ENCODE measurements at places on chromosomes 2 and 18. TPM values are rescaled to one million over a fixed set of nuclear protein-coding genes. Genes with fewer than 3 reads are reported as not detected.
A peak's percentile ranks its signal among the peaks of the same experiment; 100 is the strongest.

- no peak for DNase-seq
These were observed 48.9 kb downstream of the POLR1A start for GRCh38 chr2:86056590-86057331.

GRCh38 chr2:202848813-202849212 lies 22.8 kb downstream of the ICA1L start:
- no peak for DNase-seq

- no peak for DNase-seq
These were observed 16.2 kb downstream of the MCEE start for GRCh38 chr2:71113843-71114242.

- no peak for DNase-seq
These were observed 216.8 kb upstream of the TANK start for GRCh38 chr2:160943414-160943813.

DNA sequence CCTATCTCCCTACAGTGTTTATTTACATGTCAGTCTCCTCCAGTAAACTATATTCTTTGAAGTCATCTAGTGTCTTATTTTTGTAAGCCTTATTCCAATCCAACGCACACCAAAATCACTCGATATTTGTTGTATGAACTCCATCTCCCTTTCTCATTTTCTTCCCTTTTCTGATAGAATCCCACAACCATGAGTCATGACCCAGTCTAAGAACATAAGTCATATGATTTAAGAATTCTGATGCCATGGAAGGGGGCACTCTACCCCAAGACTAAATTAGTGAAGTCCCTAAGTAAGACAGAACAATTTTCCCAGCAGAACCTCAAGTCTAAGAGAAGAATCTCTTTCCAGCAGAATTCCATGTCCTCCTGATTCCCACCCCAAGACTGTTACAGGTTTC lies 5.4 kb downstream of the CHMP3 start:
- no peak for DNase-seq

DNA sequence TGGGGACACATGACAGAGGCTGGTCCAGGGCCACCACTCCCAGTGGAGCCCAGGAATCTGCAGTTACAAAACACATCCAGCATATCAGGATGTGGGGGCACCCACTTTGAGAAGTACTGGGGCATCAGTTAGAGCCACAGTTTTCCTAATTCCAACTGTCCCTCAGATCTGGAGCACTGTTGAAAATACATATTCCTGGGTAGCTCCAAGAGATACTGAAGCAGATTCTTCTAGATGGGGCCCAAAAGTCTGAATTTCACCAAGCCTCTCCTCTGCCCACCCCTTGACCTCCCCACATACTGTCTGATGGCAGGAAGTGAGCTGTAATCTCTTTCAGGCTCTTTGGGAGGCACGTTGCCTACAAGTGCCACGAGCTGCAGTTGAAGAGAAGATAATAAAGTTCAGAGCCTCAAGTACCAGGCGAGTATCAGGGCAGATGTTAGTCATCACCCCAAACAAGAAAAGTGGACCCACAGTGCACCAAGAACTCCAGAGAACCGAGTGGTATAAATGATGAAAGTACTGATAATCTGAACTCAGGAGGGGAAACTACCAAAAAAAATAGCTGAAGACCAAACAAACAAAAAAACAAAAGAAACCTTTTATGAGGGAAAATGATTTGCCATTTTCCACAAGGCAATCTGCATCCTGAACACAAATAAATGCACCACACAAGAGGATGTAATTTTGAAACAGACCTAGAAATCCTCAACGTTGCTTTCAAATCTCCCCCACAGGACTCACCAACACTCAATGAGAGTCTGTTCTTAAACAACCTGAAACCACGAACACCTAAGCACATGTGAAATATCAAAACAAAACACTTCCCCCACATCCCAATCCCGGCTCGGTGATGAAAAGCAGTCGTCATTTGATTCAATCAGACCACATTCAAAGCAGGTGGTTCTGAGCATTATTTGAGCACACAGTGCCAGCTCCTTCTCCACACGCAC lies 98.7 kb downstream of the TCF4 start:
- peak; percentile 30 for DNase-seq

GRCh38 chr2:164560902-164561301 lies 60.4 kb downstream of the GRB14 start:
- no peak for DNase-seq

DNA sequence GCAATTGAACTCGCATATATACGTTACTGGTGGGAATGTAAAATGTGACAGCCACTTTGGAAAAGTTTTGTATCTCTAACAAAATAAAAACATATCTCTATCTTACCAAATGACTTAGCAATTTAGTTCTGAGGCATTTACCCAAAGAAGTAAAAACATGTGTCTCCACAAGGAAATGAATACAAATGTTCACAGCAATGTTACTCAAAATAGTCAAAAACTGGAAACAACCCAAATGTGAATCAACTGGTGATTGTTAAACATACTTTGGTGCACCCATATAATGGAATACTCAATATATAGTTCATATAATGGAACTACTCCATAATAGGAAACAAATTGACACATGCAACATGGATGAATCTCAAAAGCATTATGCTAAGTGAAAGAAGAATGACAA lies 70.4 kb upstream of the DNER start:
- no peak for DNase-seq

DNA sequence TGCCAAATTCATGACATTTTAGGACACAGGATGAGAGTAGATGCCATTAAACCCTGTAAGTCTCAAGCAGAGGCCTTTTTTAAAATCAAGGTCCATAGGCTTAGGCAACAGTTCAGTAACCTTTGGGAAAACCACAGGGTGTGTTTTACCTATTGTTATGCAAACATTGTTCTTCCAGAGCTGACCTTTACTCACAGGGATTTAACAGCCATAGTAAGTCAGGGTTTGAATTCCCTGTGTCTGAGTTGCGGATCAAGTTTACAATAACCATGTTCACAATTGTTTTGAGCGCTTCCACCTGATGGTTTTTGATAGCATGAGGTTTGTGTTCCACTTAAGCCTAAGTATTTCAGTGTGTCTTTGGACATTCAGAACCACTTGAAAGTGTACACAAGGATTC lies 160.1 kb upstream of the BOD1L2 start:
- no peak for DNase-seq

GRCh38 chr2:66641685-66642084 lies 206.8 kb downstream of the MEIS1 start:
- no peak for DNase-seq

DNA sequence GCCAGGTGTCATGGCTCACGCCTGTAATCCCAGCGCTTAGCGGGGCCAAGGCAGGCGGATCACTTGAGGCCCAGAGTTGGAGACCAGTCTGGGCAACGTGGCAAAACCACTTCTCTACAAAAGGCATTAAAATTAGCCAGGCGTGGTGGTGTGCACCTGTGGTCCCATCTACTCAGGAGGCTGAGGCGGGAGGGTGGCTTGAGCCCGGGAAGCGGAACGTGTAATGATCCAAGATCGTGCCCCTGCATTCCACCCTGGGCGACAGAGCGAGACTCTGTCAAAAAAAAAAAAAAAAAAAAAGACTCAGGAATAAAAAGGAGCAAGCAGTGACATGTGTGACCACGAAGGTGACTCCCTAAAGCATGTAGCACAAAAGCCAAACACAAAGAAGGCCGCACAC lies 50.1 kb upstream of the SALL3 start:
- no peak for DNase-seq

GRCh38 chr2:224966613-224967012 lies 75.7 kb downstream of the DOCK10 start:
- DNase-seq = no peak

DNA sequence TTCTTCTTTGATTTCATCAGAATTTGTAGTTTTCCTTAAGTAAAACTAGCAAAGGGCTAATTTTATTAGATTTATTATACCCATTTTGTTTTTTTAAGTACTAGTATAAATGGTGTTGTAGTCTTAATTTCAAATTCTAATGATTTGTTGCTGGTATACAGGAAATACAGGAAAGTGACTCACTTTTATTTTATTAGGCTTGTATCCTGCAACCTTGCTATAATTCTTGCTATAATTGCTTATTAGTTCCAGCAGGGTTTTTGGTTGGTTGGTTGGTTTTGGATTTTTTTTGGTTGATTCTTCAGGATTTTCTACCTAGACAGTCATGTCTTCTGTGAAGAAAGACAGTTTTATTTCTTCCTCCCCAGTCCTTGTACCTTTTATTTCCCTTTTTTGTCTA lies 110.6 kb upstream of the IL1R2 start:
- no peak for DNase-seq

DNA sequence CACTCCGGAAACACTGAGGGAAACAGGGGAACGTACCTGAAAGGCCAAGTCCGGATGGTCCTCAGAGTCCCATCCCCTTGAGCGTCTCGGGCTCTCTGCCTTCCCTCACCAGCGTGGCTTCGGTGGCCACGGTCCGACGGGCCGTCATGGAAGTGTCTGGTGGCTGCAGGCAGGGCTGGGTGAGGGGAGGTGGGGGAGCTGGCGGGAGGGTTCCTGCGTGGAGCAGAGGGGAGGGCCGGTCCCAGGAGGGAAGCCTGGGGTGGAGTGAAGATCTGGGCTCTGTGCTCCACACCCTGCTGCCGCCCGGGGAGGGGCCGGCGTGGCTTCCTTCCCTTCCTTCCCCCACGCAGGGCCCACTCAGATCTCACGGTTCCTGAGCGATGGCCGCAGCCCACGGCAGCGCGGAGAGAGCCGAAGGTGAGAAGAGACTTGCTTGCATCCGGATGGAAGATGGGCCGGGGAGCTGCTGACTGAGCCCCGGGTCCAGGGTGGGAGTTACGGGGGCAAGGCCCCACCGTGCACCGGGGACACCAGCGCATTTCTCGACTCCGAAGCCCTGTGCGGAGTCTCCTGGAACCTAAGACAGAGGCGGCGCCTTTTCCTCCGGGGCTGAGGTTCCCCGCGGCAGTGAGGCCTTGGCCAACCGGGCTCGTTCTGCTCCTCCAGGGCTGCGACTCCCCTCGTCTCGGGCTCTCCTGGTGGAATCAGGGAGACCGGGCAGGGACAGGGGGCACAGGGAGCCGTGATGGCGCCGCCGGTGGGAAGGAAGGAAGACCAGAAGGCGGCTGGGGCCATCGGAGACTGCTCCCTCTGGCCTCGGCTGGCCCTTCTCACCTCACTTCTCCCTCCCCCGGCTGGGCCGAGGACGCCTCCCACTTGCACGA lies 49.1 kb downstream of the KCNF1 start:
- DNase-seq = no peak

GRCh38 chr18:22132763-22133162 lies 36.6 kb upstream of the GATA6 start:
- no peak for DNase-seq

DNA sequence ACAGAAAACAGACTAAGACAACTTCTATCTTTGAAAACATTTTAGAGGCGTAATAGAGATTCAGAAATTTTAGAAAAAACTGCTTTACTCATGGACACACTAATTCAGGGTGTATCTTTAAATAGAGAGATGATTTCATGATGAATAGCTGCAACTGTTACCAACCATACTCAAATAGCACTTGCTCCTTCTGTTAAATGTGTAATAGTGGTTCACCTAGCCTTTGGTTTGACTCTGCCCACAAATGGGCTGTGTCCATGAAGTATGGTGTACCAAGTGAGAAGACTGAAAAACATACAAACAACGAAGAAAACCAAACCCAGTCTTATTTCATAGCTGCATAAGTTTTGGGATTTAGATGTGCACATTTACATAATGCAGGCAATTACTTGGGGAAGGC lies 610.6 kb downstream of the PLCL1 start:
- DNase-seq = no peak

DNA sequence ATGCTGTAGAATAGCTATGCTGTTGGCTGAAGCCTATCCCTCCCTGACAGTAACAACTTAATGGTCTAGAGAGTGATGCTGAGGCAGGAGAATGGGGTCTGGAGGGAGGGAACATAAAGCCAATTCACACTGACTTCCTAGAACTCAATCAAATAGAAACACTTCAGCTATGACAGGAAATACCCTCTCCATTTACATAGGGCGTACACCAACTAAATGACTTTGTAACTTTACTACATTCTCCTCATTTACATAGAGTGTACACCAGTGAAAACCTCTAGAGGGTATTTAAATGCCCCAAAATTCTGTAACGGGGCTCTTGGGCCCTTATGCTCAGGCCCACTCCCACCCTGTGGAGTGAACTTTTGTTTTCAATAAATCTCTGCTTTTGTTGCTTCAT lies 41.5 kb downstream of the YPEL5 start:
- no peak for DNase-seq

GRCh38 chr2:111145103-111145760 lies 24.5 kb downstream of the BCL2L11 start:
- no peak for DNase-seq

- no peak for DNase-seq
These were observed 201.1 kb downstream of the SPP2 start for GRCh38 chr2:234251326-234252271.

DNA sequence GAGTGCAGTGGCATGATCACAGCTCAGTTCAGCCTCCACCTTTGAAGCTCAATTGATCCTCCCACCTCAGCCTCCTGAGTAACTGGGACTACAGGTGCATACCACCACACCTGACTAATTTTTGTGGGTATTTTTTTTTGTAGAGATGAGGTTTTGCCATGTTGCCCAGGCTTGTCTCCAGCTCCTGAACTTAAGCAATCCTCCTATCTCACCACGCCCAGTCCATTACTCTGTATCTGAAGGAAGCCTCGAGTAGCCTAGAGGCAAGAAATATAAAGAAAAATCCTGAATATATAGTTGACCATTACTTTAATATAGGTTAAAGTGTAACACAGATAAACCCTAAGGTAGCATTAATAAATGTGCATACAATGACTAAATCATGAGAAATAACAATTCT lies 686.8 kb upstream of the PIK3C3 start:
- DNase-seq = no peak

DNA sequence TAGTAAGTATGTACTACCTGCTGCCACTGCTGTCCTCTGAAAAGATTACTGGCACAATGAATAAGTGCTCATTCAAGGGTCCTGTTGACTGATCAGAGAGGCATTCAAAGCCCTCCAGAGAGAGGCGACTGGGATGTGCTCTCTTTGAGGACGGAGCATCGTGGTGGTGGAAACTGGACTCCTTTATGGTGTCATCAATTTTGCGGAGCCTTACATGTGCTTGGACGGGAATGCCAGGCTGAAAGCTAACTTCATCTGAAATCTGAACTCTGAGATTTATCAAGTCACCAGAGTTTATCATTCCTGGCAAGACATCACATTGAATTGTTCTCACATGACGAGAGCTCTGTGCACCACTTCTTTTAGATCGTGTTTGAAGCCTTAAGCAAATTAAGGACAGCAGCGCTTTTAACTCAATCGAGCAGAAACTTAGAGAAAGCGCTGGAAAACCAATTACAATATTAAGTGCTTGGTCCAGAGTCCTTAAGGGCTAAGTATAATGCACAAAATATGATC lies 138.3 kb downstream of the NCK2 start:
- no peak for DNase-seq

GRCh38 chr18:39647627-39648534 lies 2082.3 kb upstream of the CELF4 start:
- no peak for DNase-seq

SLC11A1 gene
- 1.5 TPM for total RNA-seq

KCNF1 gene
- total RNA-seq = 5.6 TPM

LHCGR gene
- 1.5 TPM for total RNA-seq

MAP3K19 gene
- total RNA-seq = 3.1 TPM

ARHGAP15 gene
- 2.9 TPM for total RNA-seq

ANKRD30B gene
- total RNA-seq = 3.0 TPM

CHMP3 gene
- 38.5 TPM for total RNA-seq

GRHL1 gene
- 17.2 TPM for total RNA-seq

HTR2B gene
- 0.27 TPM for total RNA-seq
